ENCODE measurements at places on chromosomes 3 and 15.

GRCh38 chr15:72912996-72913395 is 129.4 kb upstream of the ADPGK start:
- no peak for DNase-seq

DNA sequence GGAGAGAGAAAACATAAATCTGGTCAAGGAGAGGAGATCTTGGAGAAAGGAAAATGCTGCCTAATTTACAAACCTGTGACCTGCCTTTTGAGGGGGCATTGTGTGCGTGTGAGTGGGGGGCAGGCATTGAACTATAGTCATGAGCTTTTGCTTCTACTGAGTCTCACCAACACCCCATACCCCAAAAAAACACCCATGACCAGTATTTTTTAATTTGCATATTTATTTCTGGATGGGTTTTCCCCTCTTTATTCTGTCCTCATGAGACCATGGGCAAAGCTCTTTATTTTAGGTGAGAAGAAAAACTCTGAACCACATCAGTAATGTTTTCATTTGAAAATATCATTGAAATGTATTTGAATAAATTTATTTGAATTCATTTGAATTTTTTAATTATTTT is 20.6 kb downstream of the CD80 start:
- DNase-seq = no peak

GRCh38 chr15:56794165-56794552 is 60.9 kb upstream of the ZNF280D start:
- no peak for DNase-seq

- no peak for DNase-seq
Measured at GRCh38 chr3:17795711-17796110, 53.3 kb upstream of the TBC1D5 start.

- no peak for DNase-seq
Measured at GRCh38 chr3:159964166-159964973, 24.3 kb upstream of the IL12A start.

- peak; percentile 25 for DNase-seq
Measured at GRCh38 chr15:41417418-41418195, 712 bp downstream of the RTF1 start.

DNA sequence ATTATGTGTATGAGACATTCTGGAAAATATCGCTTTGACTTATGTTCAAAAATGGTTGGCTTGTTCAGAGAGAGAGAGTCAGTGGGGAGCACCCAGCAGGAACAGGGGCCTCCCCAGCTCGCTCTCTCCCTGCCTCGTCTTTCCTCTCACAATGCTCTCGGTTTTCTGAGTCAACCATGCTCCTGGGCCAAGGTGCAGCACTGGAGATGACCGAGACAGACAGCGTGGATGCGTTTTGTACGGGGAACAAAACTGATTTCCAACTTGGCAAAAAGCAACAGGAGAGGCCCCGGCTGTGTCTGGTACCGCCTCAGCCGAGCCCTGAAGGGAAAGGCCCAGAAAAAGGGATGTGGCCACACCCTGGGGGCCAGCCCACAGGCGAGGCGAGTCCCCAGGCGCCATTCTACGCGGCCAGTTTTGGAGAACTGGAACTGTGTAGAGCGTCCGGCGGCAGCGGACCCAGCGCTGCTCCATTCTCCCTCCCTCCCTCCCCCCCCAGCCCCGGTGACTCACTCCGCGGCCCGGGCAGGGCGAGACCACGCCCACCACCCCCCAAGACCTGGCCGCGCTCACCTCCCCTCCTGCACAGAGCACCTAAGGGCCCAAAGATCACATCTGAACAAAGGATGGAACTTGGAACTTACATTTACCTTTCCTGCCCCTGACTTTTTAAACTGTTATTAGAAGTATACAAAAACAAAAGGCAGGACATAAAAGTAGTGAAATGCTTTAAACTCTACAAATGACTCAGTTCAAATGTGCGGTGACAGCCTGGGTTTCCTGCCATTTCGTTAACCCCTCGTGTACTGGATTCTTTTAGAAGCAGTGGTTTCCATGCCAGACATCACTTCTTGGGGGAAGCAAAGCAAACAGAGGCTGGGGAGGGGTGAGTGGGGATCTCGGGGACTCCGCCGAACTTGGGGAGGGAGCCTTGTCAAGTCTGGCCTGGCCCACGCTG is 12.7 kb downstream of the ATP10A start:
- peak; percentile 41 for DNase-seq

DNA sequence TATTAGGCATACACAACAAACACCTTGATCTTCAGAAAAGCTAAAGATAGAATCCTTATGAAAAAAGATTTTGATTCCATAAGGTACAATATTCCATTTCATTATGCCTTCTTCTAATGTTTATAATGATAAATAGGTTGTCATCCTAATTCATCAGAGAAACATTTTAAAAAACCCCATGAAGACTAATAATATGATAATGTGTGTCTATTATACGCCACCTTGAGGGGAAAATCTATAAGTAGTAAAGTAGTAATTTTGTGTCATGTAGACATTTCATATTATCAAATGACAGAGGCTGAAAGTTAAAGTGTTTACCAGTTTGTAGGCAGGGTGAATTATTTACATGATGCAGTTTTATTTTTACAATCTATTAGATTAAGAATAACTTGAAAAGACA is 524.3 kb downstream of the GBE1 start:
- DNase-seq = no peak

- DNase-seq = no peak
Measured at GRCh38 chr3:63927422-63928280, 15.5 kb upstream of the SCAANT1 start.

GRCh38 chr3:71247221-71247957 is 336.1 kb downstream of the FOXP1 start:
- DNase-seq = no peak

DNA sequence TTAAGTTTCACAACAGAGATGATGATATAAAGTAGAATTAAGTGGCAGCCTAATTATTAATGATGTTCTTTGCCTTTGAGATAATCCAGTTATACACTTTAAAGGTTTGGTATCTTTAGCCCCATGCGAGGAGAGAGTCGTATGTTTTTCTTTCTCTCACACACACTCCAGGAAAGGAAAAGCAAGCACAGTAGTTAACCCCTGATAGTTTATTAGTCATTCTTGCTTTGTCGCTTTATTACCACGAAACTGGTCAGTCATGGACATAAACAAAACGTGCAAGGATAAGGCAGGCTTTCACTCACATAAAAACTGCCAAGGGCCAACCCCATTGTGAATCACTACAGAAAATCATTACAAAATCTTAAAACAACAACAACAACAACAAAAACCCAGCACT is 866.9 kb downstream of the FHIT start:
- DNase-seq = no peak

DNA sequence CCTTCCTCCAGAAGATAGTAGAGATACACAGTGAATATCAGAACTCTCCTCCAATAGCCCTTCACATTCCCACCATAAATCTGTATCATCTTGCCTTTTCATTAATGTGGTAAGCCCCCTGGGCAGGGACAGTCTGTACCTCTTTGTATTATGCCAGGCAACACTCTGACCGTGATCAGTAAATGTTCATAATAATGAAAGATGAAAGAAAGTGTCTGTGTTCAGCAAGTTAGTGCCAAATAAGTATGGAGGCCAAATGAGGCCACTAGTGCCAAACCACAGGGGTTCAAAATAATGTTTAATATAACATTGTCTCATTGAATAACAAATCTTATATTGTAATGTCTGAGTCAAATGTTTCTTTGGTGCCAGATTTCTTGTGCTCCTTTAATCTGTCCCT is 104.3 kb downstream of the CMSS1 start:
- DNase-seq = no peak

- no peak for DNase-seq
Measured at GRCh38 chr3:44674211-44674610, 25.7 kb downstream of the ZNF35 start.

- DNase-seq = no peak
Measured at GRCh38 chr3:77773084-77773483, 733.2 kb downstream of the ROBO2 start.

GRCh38 chr3:111901637-111902036 is 42.6 kb downstream of the PHLDB2 start:
- DNase-seq = no peak

DNA sequence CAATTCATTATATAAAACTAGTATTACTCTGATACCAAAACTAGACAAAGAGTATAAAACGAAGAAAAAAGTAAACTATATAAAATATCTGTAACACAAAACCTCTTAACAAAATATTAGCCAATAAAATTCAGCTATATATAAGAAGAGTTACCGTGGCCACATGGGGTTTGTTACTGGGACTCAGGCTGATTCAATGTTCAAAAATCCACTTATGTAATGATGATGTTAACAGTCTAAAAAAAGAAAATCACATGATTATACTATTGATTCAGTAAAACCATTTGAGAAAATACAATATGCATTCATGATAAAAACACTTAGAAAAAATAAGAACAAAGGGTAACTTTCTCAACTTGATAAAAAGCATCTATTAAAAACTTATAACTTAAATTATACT is 18.3 kb downstream of the P2RY1 start:
- no peak for DNase-seq

GRCh38 chr15:36884936-36885635 is 215.3 kb downstream of the MEIS2 start:
- DNase-seq = no peak

GRCh38 chr15:81758818-81759284 is 287.0 kb downstream of the MEX3B start:
- DNase-seq = no peak

DNA sequence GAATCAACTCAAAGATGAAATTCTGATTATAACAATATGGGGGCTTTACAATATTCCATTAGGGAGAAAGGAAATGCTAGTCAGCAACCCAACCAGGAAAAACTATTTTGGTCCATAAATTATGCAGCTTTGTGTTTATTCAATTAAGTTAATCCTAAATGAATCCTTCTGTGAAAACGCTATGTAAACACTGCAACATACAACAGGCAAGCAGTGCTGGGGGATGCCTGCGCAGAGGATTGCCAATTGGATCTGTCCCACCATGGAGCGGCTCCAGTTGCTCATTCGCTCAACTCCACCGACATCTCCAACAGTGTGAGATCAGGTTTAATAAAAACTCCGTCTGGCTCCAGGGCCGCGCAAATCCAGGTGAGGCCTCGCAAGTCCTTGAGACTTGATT is 290.5 kb upstream of the VEPH1 start:
- no peak for DNase-seq

- DNase-seq = no peak
Measured at GRCh38 chr15:101502572-101503295, 13.2 kb upstream of the PCSK6 start.

GRCh38 chr15:60607817-60608216 is 128.9 kb upstream of the ICE2 start:
- DNase-seq = no peak

- DNase-seq = no peak
Measured at GRCh38 chr3:175392653-175393052, 533.5 kb downstream of the NAALADL2 start.

DNA sequence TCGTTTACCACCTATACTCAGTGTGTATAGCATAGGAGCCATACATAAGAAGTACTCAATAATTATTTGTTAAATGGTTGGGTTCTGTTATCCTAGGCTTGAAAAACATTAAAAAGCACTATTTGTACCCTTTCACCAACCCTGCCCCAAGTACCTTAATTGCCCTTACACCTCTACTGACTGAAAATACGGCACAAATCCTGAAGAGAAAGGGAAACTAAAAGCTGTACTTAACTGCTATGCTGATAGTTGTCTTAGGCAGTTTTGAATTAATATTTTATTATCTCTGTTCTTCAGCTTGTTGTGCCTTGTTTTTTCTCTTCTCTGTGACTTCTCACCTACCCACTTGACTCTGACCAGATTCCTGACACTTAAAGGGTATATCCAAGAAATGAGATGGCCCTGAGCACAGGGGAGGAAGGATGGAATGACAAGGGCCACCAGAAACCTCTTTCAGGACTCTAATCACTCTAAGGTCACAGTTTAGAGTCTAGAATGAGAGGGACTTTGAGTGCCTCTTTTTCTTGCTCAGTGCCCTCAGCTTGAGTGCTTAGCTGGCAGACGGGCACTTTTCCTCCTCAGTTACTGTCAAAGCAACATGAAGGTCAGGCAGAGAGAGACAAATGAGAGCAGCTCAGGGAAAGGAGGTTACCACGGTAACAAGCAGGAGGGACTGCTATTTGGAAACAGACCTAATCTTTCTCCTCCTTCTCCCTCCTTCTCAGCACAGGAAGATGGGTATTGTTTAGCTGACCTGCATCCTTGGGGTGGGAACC is 136.5 kb downstream of the ZNF609 start:
- DNase-seq = no peak

DNA sequence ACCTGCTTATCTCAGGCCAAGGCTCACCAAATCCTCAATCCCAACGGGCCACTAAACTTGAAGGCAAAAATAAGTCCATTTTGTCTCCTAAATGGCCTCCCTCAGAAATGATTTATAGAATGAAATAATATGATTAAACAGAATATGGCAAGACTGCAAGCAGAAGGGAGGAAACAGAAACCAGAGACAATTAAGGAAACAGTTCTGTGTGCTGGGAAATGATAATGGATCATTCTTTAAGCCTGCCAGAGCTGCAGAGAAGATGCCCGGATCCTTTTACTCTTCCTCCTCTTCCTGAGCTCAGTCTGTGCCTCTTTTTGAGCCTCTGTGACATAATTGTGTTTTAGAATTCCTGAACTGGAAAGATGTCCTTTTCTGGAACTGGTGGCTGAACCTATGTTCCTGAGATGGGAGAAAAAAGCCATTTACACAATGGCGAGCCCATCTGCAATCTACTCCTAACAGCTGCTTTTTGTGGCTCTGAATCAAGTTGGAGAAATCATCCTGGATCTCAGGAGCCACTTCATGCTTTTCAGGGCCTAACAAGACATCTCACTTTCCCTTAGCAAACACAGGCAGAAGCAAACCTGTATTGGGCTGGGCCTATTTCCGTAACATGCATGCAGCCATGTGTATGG is 2.8 kb upstream of the ABHD2 start:
- no peak for DNase-seq

GRCh38 chr3:49723296-49723627 is 489 bp downstream of the GMPPB start:
- DNase-seq = peak; percentile 40

- DNase-seq = no peak
Measured at GRCh38 chr15:98804057-98804380, 155.7 kb downstream of the IGF1R start.

GRCh38 chr3:65439641-65440284 is 599.0 kb downstream of the MAGI1 start:
- no peak for DNase-seq

- DNase-seq = no peak
Measured at GRCh38 chr15:39340903-39341645, 239.8 kb upstream of the THBS1 start.
